ENCODE measurements at places on chromosomes 1 and 21.

DNA sequence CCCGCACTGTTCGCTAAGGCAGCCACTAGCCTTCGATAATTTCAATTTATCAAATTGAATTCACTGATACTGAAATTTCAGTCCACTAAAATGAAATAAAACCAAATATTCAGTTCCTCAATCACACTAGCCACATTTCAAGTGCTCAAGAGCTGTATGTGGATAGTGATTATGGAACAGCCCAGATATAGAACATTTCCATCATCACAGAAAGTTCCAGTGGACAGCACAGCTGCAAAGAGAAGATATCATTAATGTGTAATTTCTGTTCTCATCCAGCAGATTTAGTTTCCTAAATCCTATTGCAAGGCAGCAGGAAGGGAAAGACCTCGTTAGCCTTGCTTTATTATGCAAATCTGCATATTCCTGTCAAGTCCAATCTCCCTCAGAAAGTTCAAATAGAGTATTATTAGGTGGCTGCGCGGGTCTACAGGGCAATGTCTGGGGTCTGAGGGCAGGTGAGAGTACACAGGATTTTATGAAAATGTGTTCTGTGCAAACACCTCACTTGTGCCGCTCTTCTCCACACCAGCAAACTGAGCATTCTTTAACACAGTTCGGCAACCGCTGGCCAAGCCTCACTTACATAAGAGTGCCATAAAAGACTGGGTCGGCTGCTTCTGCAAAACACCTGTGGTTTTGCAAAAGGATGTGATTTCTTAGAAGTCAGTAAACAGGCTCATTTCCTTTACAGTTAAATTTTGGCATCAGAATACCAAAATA, 22.4 kb downstream of the CAPZB start:
- no peak for DNase-seq

DNA sequence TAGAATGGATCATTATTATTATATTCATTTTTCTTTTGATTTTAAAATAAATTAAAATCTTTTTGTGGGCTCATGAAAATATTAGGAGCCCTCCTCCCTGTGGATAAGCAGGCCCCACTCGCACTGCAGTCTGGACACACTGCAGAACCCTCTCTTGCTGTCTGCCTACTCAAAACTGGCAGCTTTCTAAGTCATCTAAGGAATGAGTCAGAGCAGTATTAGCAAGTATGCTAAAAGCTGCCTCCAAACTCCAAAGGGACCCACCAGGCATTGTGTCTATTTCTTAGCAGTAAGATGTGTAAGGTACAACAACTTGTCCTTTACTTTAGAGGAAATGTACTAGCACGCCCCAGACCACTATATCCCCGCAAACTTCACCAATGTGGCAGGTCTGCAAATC, 108.8 kb downstream of the SYF2 start:
- DNase-seq = no peak

DNA sequence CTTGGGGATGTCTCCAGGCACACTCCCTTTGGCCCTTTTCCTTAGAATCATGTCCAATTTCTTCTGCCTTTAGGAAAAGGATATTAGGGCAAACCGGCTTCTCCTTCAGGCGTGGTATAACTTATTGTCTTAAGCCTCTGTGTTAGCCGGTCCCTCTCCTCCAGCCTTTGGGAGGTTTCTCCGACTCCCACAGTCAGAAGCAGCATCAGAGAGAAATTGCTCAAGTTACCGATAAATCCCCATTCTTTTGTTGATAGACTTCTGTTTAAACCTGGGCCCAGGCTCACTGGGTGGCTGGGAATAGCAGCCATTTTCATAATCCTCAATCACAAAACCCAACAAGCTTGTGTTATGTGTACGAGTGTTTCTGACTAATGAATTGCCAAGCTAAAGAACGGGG, 85.4 kb upstream of the KAZN start:
- no peak for DNase-seq

- no peak for DNase-seq
Measured at GRCh38 chr1:185069202-185069772, 23.9 kb downstream of the RNF2 start.

GRCh38 chr1:173507205-173507846, 30.2 kb downstream of the PRDX6 start:
- peak; percentile 84 for DNase-seq

Data from LHCN-M2 (cell line).